Tongue (tissue), 3 donors: ENCODE measurements at places on chromosomes 2 and 18. TPM values are rescaled to one million over a fixed set of nuclear protein-coding genes. Genes with fewer than 3 reads are reported as not detected.

GRCh38 chr2:13021470-13021957 lies 304.8 kb downstream of the TRIB2 start:
- peak; percentile 27 for DNase-seq

HSPD1 gene
- 322 TPM for total RNA-seq

GRCh38 chr2:207182911-207183310 lies 17.2 kb upstream of the KLF7 start:
- DNase-seq = no peak

DNA sequence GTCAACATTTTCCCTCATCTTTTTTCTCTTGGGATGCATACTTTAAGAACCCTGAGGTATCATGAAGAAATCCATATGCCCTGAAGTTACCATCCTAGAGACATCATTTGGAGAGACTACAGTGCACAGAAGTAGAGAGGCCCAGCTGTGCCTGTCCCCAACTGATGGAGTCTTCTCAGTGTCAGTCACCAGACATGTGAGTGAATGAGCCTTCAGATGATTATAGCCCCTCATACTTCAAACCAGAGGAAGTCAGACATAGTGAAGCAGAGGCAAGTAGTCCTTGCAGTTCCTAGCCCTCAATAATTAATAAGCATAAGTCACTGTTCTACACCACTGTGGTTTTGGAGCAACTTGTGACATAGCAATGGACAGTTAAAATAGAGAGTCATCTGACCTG lies 194.4 kb upstream of the ITGA4 start:
- no peak for DNase-seq

DNA sequence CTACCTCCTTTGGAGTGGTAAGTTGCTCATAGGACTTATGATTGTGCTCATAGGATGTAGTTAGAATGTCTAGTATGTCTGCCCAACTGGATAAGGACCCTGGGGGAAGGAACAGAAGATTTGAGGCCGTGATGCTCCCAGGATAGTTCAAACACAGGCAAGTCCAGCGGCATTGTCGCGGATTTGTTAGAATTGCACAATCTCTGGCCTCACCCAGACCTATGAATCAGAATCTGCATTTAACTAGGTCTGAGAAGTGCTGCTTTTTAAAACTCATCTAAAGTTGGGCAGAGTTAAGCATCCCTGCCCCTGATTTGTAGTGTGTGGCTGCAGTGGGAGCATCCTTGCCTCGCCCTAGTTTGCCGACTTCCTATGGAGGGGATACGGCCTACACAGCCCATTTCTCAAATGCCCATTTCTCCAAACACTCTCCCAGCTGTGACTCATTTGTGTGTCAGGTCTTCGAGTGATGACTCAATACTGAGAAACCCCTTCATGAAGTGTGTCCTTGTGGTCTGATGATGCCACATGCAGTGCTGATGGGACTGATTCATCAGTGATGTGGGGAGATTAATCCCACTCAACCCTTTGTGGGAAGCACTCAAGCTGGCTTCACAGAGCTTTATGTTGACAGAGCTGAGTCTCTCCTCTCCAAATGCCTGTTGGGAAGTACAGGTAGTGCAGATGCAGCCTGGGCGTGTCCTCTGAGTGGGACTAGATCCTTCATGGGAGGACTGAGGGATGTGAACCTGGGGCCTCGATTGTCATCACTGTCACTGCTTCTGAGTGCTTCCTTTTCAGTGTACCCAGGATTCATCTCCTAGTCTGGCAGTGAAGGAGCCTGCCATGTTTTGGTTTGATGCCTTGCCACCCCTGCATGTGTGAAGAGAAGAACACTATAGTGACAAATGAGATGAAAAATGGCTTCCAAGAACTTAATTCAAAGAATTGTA lies 18.7 kb downstream of the SMIM21 start:
- DNase-seq = no peak

DNA sequence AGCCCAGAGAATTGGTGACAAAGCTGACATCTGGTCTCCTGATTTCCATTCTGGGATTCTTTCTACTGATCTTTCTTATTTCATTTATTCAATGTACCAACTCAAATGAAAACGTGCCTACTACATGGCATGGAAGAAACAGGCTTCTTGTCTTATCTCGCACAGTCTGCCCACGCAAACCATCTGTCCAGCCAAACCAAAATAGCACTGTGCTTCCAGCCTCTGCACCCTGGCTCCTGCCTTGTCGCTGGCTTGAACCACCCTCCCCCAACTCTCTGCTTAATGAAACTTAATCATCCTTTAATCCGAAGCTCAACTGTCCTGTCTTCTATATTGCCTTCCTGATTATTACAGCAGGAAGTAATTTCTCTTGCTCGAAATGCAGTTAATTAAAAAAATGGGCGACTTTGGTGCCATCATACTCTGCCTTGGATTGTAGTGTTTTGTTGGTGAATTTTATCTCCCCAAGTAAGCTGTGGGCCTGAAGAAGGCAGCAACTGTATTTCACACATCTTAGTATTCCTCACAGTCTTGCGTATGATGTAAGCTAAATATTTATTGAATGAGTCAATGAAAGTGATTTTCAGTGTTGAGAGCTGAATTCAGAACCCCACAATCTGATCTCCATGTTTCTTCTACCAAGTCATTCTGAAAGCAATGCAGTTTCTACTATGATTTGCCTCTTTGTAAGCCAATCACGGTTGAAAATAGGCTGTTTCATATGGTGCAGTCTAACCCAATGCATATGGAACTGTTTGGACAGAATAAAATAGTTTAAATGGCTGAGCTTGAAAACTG lies 190.8 kb downstream of the TMEM247 start:
- DNase-seq = no peak

- DNase-seq = no peak
Measured at GRCh38 chr2:170354388-170354787, 176.4 kb downstream of the MYO3B start.

DCDC2C gene
- total RNA-seq = not detected

DNA sequence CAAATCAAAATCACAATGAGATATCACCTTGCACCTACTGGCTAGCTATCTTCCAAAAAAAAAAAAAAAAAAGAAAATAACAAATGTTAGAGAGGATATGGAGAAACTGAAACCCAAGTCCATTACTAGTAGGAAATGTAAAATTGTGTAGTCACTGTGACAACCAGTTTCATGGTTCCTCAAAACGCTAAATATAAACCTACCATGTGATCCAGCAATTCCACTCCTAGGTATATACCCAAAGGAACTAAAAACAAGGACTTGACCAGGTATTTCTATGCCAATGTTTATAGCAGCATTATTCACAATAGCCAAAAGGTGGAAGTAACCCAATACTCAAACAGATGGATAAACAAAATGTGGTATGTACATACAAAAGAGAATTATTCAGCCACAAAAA lies 11.7 kb upstream of the SCRN3 start:
- no peak for DNase-seq
